ENCODE measurements at places on chromosomes 5 and 9.

GRCh38 chr5:41532485-41532884, 22.1 kb upstream of the PLCXD3 start:
- no peak for ATAC-seq

- ATAC-seq: no peak
Observed at GRCh38 chr9:130345009-130345896, 79.7 kb downstream of the HMCN2 start.

DNA sequence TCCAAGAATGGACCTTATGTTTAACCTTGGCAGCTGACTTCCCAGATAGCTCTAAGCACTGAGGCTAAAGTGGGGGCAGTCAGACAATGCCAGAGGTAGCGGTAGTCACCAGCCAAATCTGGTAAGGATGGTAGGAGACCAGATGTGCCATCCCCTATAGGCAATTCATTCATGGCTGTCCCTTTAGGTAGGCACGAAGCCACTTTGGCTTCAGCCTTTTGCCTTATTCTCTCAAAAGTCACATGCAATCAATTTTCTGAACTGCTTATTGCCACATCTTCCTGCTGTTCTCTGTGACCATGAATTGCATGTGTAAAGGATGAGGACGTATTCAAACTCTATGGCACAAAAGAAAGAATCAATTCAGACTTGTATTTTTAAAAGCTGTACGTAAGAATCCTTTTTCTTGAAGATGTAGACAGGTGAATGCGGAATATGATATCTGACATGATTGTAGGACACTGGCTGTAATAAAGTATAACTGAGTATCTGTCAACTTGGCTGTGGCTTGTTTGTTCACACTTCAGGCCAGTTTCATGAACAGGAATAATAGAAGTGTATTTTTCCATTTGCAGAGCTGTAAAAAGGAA, 611.7 kb downstream of the NR2F1-AS1 start:
- no peak for ATAC-seq

DNA sequence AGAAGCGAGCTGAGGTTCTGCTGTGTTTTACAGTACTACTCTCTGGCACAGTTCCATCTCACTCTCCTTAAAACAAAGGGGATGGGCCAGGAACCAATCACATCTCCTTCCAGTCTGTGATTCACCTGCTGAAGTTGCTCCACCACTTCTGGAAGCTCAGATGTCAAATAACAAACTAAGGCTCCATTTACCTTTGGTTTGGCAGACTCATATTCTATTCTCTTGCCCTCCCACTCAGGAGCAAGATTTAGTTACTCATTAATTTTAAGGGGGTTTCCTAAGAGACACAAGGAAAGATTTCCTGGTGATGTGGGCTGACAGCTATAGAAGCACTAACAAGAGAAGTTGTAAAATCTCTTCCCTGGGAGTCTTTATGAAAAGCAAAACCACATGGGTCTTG, 37.8 kb upstream of the KIF2A start:
- ATAC-seq: peak; percentile 53

- no peak for ATAC-seq
Observed at GRCh38 chr9:37425298-37425752, 2.8 kb downstream of the GRHPR start.

GRCh38 chr9:33142535-33142934, 24.6 kb downstream of the B4GALT1 start:
- ATAC-seq: no peak

- ATAC-seq: no peak
Observed at GRCh38 chr9:119951090-119951489, 581.9 kb upstream of the BRINP1 start.

DNA sequence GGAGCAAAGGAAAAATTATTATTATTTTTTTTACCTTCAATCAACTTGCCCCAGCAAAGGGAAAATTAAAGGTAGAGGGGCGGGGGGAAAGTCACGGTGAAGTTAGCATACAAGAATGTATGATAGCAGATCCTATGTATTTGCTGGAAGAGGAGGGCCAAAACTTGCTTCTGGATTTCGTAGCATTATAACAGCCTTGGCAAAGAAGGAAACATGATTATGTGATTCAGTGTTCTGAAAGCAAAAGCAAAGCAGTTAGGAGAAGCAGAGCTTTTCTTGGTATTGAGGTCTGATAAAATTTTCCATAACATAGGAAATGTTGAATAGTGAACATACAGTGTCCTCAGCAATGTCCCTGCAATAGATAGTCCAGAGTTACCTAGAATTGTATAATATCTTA, 32.4 kb downstream of the MAST4 start:
- ATAC-seq: no peak

DNA sequence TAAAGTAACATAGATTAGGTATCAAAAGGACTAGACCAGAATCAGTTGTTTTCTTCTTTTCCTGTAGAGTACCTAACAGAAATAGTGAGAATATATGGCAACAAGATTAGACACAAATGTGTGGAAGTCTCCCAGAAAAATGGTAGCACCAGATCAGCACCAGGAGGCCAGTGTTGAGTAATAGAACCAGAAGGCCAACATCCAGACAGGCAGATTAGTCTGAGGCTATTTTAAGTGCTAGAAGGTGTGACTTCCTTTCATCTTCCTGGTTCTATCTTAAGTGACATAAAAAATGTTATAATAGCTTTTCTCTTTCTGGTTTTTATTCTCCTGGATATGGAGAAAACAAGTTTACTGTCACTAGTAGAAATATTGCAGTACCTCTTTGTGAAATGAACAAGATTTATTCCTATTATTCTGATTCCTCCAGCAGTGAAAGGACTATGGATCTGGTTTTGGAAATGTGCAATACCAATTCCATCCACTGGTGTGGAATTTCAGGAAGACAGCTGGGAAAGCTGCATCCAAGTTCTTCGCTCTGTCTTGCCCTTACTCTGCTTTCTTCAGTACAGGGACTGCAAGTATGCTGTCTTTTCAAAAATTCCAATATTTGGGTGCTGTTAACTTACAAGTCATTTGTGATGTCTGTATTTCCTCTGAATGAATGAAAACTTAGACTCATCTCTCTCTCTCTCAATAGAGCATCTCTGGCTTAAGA, 39.1 kb downstream of the SHLD3 start:
- no peak for ATAC-seq

- no peak for ATAC-seq
Observed at GRCh38 chr5:79875230-79875629, 115.8 kb downstream of the MTX3 start.

DNA sequence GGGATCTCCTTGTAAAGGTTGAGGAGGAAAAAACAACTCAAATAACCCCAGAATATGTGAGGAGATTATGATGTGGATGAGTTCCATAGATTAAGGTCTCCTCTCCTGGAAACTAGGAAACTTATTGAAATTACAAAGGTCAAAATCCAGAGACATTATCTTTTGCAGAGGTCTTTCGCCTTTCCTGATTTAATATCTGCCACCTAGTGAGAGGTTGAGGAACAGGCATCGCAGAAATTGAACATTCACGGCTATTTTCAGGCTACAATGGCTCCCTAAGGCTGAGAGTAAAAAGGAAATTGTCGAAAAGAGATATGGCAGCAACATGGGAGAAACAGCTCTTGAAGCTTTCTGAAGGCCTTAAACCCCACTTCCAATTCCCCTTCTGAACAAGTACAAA, 127.5 kb upstream of the PLCXD3 start:
- ATAC-seq: no peak
